ENCODE measurements at places on chromosomes 7 and 10.

DNA sequence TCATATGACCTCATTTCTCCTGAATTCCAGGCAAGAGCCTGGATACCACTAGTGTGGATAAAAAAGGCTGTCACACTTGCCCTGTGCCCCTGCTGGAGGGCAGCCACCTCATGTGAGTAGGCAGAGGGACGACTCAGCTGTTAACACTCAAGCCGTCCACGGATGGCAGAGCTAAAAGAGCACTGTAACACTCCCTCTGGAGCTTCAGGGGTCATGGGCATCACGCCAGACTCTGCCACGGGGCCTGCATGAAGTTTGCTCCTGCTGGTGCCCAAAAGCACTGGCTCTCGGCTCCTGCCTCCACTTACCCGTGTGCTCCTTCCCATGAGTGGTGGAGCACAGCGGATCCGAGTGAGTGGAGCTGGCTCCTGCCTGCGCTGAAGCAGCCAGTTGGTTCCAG, 919.8 kb upstream of the C7orf33 start:
- DNase-seq = no peak

GRCh38 chr7:142854372-142855113, at the start of gene EPHB6:
EPHB6 (plus strand) TSS chr7:142855076; CDS start chr7:142863228, 8,152 bp downstream.
- peak; percentile 48 for DNase-seq

- DNase-seq = no peak
These were observed 28.5 kb downstream of the CYP3A5 start for GRCh38 chr7:99651290-99651689.

DNA sequence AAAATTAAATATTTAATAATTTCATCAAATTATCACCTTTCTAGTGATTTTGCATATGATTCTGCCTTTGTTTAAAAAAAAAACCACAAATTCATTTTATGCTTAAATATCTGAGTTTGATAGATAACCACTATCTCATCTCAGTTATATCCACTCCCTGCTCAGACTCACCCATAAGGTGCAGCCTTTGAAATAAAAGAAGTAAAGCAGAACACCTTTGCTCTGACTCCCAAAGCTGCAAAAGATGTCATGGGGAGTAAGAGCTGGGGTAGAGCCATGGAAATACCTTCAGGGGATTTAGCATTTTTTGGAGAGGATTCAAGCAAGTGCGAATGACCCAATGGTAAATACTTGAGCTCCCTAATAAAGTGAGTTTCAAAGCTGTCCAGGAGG, 15.1 kb upstream of the CYP3A5 start:
- no peak for DNase-seq

- no peak for DNase-seq
These were observed 4.3 kb upstream of the ABCC2 start for GRCh38 chr10:99777918-99778714.

DNA sequence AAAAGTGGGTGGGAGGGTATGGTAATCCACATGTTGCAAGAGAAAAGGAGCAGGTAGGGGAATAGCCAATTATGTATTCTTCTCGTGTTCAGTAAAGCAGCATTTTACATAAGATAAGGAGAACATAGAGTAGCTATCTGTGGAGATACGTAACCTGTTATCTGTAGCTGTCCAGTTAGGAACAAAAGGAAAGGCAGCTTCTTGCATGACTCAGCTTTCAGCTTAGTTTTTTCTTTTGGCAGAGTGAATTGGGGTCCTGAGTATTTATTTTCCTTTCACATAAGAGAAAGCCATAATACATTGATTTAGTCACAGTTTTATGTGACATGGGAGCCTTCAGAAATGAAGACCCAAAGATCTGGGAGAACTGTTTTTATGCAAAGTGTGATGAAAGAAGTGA, 116.7 kb upstream of the IMMP2L start:
- no peak for DNase-seq

GRCh38 chr7:125661-126060, 66.7 kb upstream of the FAM20C start:
- no peak for DNase-seq

DNA sequence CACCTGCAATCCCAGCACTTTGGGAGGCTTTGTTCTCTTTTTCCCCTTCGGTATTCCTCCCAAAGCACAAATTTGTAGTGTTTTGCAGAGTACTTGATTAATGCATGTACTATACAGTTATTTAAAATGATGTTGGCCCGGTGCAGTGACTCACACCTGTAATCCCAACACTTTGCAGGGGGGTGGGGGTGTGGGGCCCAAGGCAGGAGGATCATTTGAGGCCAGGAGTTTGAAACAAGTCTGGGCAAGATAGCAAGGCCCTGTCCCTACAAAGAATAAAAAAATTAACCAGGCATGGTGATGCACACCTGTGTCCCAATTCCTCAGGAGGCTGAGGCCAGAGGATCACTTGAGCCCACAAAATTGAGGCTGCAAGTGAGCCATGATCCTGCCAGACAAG, 26.8 kb upstream of the FOXK1 start:
- DNase-seq = no peak
